ENCODE measurements at places on chromosomes 3 and 15.
A peak's percentile ranks its signal among the peaks of the same experiment; 100 is the strongest.

- DNase-seq: no peak
Observed at GRCh38 chr15:56916825-56917477, 1.5 kb upstream of the TCF12 start.

DNA sequence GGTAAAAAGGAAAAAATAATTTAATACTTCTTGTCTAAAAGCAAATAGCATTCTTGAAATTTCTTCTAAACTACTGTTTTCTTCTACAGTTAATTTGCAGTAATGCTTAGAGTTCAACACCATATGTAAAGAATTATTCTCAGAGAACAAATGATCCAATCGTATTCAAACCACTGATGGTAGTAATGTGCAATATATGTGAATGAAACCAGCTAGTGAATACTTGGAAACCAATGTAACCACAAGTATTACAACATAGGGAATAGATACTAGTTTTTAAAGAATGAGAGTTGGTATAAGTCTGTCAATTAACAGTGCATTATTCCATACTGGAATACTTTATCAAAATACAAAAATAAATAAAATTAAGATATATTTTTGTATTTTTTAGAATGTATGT, 850.0 kb downstream of the DIPK2A start:
- no peak for DNase-seq

DNA sequence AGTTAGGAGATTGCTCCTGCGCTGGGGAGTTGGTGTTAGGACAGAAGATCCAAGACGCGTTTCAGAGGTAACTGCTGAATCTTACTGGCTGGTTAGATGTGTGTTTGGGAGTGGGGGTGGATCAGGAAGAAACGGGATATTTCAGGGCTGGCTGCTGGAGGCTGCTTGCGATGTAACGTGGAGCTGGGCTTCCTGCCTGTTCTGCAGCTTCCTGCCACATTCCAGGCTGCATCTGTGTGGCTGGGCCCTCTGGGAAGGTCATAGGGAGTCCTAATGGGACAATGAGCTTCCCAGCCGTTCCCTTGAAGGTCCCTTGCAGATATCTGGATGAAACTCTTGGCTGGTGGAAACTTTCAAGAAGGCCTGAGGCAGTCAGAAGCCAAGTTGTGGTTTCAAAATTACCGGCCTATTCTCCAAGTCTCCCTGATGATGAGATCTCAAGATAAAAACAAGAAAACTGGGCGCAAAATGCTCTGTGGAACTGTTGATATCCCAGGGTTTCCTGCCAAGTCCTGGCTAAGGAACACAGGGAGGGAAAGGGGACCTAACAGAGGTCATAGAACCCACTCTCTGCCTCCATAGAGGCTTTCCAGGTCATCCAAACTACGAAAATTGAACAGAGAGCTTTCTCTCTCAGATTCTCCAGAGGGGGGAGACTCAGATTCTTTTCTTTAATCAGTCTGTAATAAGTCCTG, 67.0 kb downstream of the NOX5 start:
- DNase-seq: no peak

- no peak for DNase-seq
Observed at GRCh38 chr15:41621200-41622193, 38.7 kb upstream of the MGA start.

DNA sequence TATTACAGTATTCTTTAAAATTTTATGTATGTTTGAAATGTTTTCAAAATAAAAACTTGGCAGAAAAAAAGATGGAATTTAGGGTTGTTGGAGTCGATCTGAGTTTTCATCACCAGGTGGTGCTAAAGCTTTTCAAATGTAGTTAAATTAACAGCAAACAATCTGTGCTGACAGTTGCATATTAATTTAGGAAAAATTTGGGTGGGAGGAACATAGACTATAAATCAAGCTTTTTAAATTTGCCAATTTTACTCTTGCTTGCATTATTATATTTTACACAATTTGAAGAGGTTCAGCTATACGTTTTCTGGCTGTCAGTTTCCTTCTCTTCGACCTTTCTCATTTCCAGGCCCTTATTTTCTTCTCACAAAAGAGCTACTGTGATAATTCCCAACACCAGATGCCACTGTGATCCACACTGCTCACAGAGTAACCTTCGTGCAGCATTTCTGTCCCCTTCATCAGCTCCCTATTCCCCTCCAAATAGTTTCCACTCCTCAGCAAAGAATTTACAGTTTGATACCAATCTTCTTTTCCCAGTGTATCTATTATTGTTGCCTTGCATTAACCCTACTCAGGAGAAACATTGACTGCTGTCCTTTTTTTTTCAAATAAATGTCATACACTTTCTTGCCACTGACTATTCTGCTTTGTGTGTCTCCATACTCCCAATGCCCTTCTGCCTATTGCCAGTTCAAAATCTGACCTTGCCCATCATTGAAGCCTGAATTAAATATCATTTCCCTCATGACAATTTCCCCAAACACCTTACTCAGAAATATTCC, 53.4 kb upstream of the EIF5A2 start:
- DNase-seq: peak; percentile 72

DNA sequence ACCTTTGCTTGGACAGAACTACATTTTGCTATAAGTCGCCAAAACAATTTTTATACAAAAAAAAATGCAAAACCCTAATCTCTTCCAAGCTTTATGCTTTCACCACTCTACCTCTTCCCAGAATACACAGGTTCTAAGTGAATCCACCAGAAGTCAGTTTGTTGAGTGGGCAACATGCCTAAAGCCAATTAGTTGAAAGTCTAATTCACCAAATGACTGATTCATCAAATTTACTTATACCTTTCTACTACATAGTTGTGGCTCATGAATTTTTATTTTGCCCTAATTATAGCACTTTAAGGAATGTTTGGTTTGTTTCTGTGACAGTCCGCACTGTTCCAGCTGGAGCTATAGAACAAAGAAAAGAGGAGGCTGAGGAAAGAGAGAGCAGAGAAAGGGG, 265.9 kb upstream of the TGFBR2 start:
- no peak for DNase-seq

- no peak for DNase-seq
Observed at GRCh38 chr3:132963786-132964185, 74.4 kb upstream of the TMEM108 start.

GRCh38 chr3:159039286-159039685, 237.4 kb downstream of the MFSD1 start:
- no peak for DNase-seq

DNA sequence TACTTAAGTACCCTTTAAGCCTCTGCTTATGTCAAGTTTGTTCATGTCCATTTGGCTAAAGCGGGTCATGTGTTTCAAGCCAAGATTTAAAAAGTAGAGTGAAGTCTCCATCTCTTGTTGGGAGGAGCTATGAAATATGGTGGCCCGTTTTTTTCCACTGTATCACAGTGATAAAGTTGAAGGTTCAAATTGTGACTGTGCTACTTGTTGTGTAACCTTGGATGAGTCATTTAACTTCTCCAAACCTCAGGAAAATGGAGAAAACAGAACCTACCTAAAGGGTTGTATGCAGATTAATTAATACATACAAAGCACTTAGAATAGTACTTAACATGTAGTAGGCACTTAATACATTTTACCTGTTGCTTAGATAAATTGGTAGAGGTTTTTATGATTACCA, 43.4 kb downstream of the SNAPC5 start:
- no peak for DNase-seq

GRCh38 chr3:102038477-102039142, 189.3 kb downstream of the NFKBIZ start:
- no peak for DNase-seq

DNA sequence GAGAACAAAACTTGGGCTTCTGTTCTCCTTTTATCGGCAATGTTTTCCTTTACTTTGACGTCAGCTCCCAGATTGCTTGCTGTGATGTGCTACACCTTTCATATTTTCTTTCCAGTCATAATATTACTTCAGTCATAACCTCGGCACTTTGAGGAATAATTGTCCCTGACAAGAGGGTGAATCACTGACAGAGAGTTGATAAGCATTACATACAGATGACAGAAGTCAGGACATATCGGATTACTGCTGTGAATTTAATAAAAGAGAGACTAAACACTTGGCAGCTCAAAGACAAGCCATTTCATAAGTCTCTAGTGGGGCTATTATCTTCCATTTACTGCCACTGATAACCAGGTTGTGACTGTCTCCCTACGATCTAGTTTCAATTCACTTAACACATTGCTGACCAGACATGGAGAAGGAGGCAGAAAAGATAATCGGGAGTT, 362.1 kb upstream of the ARRDC4 start:
- no peak for DNase-seq

DNA sequence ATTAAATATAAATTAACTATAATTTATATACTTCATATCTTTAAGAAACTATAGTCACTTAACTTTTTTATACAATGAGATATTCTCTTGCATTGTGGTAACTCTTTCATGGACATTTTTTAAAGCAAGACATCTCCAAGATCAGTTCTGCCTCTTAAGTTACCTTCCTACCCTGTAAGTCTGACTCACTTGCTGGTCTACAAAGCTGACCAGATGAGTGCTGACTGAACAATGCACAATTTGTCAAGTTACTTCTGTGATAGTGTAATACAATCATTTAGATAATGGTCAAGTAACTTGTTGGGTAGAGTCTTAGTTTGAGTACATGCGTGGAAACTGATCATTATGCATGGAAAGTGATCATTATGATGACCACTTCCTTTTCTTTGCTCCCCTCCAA, 145.9 kb downstream of the MEIS2 start:
- no peak for DNase-seq

DNA sequence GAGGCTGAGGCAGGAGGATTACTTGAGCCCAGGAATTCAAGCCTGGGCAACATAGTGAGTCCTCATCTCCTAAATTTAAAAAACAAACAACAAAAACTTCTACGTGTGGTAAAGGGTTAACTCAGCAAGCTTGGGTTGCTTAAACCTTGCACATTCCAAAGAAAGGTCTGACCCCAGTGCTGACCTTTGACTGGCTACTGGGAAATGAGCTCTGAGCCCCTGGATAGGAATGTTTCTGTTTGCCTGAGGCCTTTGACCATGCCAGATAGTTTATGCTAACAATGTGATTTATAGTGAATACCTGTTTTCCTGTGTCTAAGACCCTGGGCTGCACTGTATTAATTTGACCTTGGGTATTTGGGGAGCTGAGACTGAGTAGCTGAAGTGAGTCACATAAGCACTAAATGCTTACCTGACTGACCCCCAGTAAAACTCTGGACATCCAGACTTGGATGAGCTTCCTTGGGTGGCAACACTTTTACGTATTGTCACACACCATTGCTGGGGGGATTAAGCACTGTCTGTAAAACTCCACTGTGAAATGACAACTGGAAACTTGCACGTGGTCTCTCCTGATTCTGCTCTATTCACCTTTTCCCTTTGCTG, 20.7 kb downstream of the TCAIM start:
- peak; percentile 33 for DNase-seq

DNA sequence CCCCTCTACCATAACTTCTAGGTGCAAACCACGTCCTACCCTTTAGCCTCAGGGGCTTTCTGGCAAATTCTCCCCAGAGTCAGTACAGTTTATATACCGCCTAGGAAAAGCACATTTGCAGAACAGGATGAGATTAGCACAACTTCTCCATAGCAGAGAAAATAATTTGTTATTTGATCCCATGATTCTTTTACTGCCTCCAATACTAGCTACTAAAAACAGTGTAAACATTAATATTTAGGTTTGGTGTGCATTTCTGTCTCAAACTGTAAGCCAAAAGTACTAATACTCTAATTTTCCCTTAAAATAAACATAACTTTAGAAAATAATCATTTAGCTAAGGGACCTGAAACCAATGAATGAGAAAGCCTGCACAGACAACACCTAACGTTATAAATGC, 4.5 kb downstream of the CPEB1 start:
- DNase-seq: no peak

DNA sequence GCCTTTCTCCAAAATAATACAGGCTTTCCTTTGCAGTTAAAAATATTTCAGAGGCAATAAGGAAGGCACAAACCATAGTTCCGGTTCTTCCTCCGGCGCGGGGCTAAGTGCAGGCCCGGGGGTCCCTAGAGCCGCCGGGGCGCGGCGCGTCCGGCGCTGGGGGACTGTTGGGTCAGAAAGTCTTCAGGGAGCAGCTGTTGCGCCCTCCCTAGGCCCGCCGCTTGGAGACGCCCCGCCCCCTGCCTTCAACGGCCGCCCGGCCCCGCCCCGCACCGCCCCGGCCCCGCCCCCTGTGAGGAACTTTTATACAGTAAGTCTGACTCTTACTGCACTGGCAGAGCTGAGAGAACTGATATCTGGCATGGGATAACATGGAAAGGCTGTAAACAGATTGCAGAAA, 283.1 kb upstream of the ARL6 start:
- DNase-seq: no peak

DNA sequence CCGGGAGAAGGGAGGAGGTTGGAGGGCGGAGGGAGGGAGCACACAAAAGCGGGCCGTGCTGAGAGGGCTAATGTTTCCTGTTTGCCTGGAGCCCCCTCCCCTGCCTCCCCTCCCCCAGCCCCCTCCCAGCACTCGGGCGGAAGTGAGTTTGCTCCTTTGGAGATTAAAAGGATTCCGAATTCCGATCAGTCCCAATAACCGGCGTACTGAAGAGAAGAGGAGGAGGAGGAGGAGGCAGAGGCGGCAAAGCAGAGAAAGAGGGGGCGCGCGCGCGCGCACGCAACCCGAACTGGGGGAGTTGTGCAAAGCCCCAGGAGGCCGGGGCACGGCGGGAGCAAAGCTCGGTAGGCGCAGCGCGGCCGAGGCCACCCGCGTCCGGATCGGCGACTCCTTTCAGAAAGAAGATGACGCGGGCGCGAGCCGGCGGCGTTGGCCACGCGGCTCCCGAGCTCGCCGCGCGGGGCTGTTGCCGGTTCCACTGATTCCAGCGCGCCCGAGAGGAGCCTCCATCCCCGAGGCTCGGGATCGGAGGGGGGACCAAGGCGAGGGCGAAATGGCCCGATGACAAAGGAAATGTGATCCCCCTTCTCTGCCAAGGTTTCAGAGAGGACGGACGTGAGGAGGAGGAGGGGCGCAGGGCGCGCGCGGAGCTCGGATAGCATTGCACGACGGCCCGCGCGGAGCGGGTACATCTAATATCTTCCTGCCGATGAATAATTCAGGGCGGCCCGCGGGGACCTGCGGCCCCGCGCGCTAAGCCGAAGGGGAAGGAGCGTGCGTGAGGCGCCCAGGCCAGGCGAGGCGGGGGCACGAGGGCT, 1.1 kb upstream of the TRIM71 start:
- DNase-seq: no peak

DNA sequence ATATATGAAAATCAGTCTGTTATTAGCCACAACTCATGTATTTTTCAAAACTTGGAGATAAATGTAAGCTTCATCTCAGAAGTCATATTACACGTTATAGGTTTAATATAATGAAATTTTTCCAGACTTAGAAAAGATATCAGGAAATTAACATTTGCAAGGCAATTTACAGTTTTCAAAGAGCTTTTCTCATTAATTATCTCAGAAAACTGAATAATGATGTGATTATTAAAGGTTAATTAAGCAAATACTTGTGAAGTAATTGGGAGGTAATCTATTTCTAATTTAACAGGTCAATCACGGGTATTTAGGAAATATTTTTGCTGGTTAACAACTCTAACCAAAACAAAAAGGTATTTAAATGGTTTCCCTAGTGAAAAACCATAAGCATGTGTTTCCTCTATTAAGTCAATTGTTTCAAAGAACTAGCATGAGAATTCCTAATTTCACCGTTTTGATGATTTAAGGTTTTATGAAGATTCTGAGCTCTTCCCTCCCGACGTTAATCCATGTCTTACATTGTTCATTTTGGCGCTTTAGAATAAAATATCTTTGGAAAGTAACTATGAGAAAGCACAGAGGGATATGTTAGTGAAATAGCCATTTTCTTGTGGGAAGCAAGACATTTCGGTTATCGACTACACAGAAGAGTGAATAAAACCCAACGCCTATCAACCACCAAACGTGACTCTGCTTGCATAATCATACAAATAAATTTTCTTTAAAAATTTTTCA, 1.5 kb upstream of the NEO1 start:
- no peak for DNase-seq

All from Karpas-422 (cell line).